CD4-positive, alpha-beta T cell treated with Interferon gamma for 1 hour (primary cell): ENCODE measurements at places on chromosomes 3 and 15.

DNA sequence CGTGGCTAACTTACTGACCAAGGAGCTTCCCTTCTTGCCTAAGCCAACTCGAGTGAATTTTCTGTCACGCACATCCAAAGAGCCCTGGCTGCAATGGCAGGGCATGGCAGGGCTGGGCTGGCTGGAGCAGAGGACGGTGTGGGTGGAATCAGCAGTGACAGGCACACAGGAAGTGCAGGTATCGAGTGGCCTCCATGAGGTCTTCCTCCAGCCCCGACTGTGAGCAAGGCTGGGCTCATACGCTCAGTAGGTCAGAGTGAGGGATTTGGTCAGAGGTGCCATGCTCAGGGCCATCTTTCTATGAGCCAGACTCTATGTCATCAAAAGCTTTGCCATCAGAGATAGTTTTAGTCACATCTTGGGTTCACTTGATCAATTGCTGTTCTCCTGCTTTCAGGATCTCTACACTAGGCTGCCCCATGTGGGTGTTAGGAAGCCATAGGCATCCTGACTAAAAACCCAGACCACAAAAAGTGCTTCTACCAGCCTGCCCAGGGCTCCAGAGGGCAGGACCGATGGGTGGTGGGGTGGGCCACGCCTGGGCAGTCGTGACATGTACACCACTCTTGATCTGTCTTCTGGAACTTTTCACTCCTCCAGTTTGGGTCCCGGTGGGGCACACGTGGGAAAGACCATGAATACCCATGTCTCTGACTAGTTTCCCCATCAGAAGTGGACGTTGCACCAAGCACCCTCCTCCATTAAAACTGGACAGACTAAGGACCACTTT, 22.6 kb upstream of the COMMD4 start:
- DNase-seq, result no peak

DNA sequence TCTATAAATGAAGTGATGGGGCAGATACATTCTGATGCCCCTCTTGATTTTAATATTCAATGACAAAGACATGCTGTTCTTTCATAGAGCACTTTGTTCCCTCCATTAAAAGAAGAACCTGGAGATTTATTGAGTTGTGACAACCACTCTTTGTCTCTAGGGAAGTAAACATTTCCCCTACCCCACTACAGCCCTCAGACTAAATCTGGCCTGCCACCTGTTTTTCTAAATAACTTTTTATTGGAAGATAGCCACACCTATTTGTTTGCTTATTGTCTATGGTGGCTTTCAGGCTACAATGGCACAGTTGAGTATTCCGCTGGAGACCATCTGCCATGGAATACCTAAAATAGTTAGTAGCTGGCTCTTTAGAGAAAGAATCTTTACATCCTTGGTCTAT, 41.2 kb upstream of the ZNF385D start:
- DNase-seq, result no peak

DNA sequence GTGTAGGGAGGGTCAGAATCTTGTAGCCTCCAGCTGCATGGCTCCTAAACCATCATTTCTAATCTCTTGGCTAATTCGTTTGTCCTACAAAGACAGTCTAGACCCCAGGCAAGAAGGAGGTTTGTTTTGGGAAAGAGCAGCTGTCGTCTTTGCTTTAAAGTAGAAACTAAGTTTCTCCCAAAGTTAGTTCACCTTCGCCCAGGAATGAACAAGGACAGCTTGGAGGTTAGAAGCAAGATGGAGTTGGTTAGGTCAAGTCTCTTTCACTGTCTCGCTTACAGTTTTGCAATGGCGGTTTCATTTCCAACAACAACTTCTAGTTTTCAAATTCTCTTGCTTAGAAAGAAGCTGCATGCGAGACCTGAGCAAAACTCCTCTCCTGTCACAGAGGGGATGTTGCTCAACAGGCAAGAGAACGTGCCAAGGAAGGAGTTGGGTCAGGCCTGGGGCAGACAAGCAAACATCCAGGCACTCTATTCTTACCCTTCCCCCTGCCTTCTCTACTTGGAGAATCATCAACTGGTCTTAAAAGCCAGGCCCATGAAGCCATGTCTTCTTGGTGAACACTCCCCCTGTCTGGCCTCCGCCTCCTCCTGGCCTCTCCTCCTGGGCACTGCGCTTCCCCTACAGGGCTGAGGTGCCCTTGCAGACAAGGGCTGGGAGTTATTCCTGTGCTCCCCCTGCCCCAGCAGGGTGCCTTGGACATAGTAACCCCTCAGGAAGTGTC, 57.6 kb downstream of the TMEM44 start:
- no peak for DNase-seq

- DNase-seq, result no peak
Observed at GRCh38 chr3:112670824-112671223, 29.9 kb upstream of the CCDC80 start.

GRCh38 chr15:85473455-85473854, 93.1 kb downstream of the AKAP13 start:
- no peak for DNase-seq

- no peak for DNase-seq
Observed at GRCh38 chr15:27061739-27062138, 90.8 kb downstream of the GABRG3 start.

GRCh38 chr3:181718369-181718768, 6.6 kb downstream of the SOX2 start:
- no peak for DNase-seq

DNA sequence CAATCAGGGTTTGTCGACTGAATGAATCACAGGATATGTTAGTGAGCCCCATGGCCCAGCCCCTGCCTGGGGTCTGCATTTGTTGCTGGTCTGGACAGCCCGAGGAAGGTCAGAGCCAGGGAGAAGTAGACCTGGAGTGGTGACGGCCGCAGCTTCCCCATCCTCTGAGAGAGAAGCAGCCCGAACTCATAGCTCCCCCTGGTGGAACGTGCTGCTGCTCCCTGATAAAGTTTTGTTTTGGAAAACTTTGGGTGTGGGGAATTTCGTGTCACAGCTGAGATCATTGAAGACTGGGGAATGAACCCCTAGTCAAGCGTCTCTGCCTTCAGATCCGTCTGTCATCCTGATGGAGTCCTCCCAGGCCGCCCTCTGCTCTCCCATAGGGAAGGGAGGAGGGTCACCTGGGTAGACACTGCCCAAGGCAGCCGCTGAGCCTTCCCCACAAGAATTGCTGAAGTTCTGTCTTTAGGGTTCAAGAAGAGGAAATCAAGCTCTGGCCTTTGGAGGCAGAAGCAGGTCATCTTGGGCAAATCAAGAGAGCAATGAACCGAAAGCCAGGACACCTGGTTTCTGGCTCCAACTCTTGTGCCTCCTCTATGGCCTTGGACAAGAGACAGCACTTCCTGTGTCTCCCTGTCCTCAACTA, 60.5 kb downstream of the GLDN start:
- DNase-seq, result no peak
